ENCODE measurements at places on chromosomes 2 and 18. TPM values are rescaled to one million over a fixed set of nuclear protein-coding genes. Genes with fewer than 3 reads are reported as not detected.

Gene PLB1
- 1.9 TPM for total RNA-seq

Gene RBFA
- 17.7 TPM for total RNA-seq

Gene DSC2
- total RNA-seq, result 0.32 TPM

Gene ZEB2
- total RNA-seq, result 1,143 TPM

Gene RBM44
- 5.0 TPM for total RNA-seq

Gene C18orf54
- total RNA-seq, result 1.8 TPM

Gene ANKRD29
- total RNA-seq, result 0.45 TPM

Gene PRKCE
- 35.2 TPM for total RNA-seq

Gene COPS9
- total RNA-seq, result 53.5 TPM

Gene SOX11
- not detected for total RNA-seq

Gene ARHGAP28
- not detected for total RNA-seq

Gene IKZF2
- 133 TPM for total RNA-seq

Gene IL1R2
- not detected for total RNA-seq

Gene ACTG2
- total RNA-seq, result not detected

Gene UPP2
- not detected for total RNA-seq

Gene FER1L5
- not detected for total RNA-seq

Gene MMADHC
- 65.7 TPM for total RNA-seq

Gene TBC1D8
- 2.2 TPM for total RNA-seq

Gene CYP27C1
- total RNA-seq, result not detected

Gene ABHD1
- total RNA-seq, result 2.4 TPM

Gene DSC3
- not detected for total RNA-seq

Gene CCDC141
- 2.0 TPM for total RNA-seq

Gene RHOB
- total RNA-seq, result 222 TPM

Gene TUBA4B
- total RNA-seq, result not detected

Gene LCT
- total RNA-seq, result 0.05 TPM

Gene FZD7
- 1.6 TPM for total RNA-seq

Gene GNLY
- 4,938 TPM for total RNA-seq

Gene METTL8
- total RNA-seq, result 15.2 TPM

Gene FOXD4L1
- total RNA-seq, result not detected

Gene MDH1
- 85.3 TPM for total RNA-seq

Gene XPO1
- 137 TPM for total RNA-seq

Gene GAL3ST2
- total RNA-seq, result not detected

Gene ZC3H8
- total RNA-seq, result 20.3 TPM

Gene TNFRSF11A
- 6.9 TPM for total RNA-seq

Gene CSRNP3
- total RNA-seq, result not detected

Gene EMILIN1
- 0.31 TPM for total RNA-seq

Gene DUSP11
- 45.7 TPM for total RNA-seq

Gene CAPN10
- 91.0 TPM for total RNA-seq

Gene KCNE4
- not detected for total RNA-seq

Gene GCA
- 6.6 TPM for total RNA-seq

Gene AQP12B
- total RNA-seq, result not detected

Gene LOXL3
- total RNA-seq, result 2.0 TPM

Gene DPP4
- 1.8 TPM for total RNA-seq

Gene TMBIM1
- 95.1 TPM for total RNA-seq

Gene CRACDL
- 0.11 TPM for total RNA-seq

Gene TPO
- total RNA-seq, result not detected

Gene CPO
- not detected for total RNA-seq

Gene LHCGR
- total RNA-seq, result not detected

Gene CCDC74B
- 1.4 TPM for total RNA-seq

Gene NETO1
- not detected for total RNA-seq

Gene PCARE
- not detected for total RNA-seq

Gene SCN2A
- total RNA-seq, result 0.10 TPM

Gene ATOH8
- total RNA-seq, result 0.23 TPM

Gene HOXD12
- total RNA-seq, result not detected

Gene CRYGC
- not detected for total RNA-seq

Measured in natural killer cell (primary cell).